Stimulated activated CD8-positive, alpha-beta memory T cell treated with anti-CD3 and anti-CD28 coated beads, Interleukin-2, amount 100 ng/mL, for 48 hours (primary cell): ENCODE measurements at places on chromosomes 4 and X.

- no peak for DNase-seq
Observed at GRCh38 chrX:119186763-119187162, 49.3 kb upstream of the PGRMC1 start.

GRCh38 chr4:173045571-173045970 lies 123.0 kb upstream of the GALNT7 start:
- no peak for DNase-seq

DNA sequence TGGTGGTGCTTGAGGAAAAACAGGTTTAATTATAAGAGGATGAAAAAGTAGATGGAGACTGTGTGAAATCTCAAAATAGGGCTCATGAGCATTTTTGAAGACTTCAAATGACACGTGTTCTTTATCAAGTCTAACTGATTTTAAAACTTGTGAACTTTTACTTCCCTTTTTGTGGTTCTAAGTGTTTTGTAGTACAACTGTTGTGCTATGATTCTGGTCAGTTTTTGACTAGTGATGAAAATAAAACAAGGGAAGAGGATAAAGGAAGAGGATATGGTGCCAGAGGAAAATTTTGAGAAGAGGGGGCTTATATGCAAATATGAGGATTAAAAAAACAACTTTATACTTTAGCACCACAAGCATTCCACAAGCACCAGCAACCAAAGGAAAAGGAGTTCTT lies 644.0 kb downstream of the RPA4 start:
- DNase-seq, result no peak

DNA sequence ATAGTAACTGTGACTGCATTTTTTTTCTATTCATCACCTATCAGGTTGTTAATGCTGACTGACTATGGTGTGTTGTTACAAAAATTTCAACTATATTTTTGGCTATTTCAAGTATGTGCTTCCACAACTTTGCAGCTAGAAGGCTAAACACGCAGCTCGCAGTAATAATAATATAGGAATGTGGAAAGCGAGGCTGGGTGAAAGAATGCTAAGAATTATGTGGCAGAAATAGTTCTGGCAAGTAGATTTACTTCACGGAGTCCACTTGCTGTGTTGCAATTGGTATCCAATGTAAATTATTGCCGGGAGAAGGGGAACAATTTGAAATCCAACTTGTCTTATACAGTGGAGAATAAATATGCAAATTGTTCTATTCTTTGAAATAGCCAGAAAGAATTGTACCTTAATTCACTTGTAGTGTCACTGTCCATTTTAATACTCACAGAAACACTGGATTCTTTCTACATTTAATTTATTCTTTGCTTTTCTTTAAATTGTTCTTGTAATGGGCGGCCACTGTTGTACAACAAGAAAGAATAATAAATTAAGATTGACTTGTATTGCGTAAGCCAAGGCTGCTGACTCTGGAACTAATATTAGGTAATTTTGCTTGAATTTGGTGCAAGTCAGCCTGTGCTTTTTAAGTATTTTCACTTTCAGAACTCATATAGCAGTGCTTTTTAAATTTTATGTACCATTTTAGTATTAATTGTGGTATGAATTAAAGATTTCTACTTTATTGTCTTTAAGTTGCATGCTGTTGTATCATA lies 154.9 kb downstream of the FRMPD4 start:
- DNase-seq, result no peak

DNA sequence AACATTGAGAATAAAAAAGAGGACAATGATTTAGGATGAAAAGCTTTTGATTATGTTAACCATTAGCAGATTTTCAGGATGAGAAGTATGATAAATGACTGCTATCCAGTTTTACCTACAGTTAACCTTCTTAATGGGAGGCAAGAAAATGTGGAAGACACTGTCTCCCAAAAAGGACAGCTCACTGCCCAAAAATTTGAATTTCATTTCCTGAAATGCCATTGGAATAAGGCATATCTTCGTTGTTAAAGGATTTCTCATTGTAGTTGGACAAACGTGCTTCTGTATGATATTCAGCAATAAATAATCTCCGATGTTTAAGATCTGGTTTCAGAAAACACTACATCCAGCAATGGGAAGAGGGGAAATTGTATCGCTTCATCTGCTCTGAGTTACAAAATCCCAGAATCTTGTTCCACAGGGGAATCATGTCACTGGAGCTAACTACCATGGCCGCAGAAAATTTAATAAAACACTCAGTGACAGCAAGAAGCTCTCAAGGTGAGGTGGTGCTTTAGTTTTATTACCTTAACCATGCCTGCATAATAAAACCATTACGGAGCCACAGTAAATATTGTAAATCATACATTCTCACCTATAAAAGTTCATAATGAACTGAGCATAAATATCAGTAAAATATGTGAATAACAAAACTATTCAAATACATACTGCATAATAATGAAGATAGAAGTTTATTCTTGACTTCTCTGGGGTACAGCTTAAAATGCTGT lies 552.3 kb downstream of the PCDH7 start:
- no peak for DNase-seq

DNA sequence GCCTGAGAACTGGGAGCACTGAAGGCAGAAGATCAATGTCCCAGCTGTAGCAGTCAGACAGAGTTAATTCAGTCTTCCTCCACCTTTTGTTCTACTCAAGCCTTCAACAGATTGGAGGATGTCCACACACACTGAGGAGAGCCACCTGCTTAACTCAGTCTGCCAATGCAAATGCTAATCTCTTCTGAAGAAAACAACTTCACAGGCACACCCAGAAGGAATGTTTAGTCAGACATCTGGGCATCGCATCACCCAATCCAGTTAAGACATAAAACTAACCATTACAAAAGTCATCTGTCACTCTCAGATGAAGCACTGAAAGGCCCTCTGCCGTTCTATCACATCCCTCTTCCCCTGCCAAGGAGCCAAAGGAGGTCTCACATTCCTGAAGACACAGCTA lies 173.7 kb downstream of the CENPC start:
- no peak for DNase-seq

GRCh38 chr4:187184508-187184907 lies 460.9 kb upstream of the FAT1 start:
- no peak for DNase-seq
